A172 (cell line): ENCODE measurements at places on chromosomes 16 and 17. TPM values are rescaled to one million over a fixed set of nuclear protein-coding genes. Genes with fewer than 3 reads are reported as not detected.

- no peak for DNase-seq
These were observed 821 bp downstream of the SOCS7 start for GRCh38 chr17:38352245-38353085.

SLC52A1 gene
- 0.05 and 0.16 TPM in 2 replicates for total RNA-seq

DNA sequence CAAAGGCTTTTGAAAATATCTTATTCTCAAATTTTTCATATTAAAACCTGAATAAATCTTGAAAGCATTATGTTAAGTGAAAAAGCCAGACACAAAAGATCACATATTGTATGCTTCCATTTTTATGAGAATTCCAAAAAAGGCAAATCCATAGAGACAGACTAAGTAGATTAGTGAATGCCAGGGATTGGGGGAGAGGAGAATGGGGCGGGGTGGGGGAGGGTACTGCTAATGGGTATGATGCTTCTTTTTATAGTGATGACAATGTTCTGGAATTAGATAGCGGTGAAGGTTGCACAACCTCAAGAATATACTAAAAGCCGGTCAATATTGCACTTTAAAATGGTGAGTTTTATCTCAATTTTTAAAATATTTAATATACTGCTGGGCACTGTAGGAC is 44.0 kb downstream of the XPO6 start:
- no peak for DNase-seq

GRCh38 chr17:59311051-59311468 is 20.4 kb upstream of the YPEL2 start:
- DNase-seq, result peak; percentile 71

HASPIN gene
- total RNA-seq, result 20.5 and 22.6 TPM in 2 replicates

DNA sequence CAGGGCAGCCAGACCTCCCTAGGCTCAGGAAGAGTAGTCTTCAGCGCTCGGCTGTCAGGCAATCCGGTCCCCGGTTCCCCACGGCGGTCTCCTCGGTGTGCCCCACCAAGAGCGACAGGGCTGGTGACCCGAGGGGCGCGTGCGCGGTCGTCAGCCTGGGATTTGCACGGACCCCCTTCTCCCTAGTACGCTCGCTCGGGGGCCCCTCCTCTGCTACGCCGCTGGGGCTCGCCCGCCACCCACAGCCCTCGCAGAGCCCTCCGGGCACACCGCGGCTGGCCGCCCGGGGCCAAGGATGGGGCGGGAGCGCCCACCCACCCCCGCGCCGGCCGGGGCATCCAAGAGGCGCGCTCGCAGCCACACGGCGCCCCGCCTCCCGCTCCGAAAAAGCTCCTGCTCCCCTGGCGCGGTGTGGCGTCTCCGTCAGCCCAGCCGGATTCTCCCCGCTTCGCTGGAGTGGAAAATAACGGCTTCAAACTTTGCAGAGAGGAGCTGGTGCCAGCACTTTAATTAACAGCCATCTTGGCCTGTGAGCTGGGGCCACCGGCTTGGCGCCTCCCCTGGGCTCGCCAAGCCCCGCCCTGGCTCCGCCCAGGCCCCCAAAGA is 2.1 kb upstream of the C1QL1 start:
- DNase-seq, result peak; percentile 19

KRT15 gene
- total RNA-seq, result 29.8 and 31.9 TPM in 2 replicates

- DNase-seq, result no peak
These were observed 589.8 kb upstream of the CDH5 start for GRCh38 chr16:65776639-65777183.
